T-helper 9 cell (primary cell): ENCODE measurements at places on chromosomes 7 and 10.

GRCh38 chr10:116769368-116769767 is 27.0 kb upstream of the HSPA12A start:
- no peak for DNase-seq

GRCh38 chr7:64640504-64640903 is 25.4 kb upstream of the ZNF107 start:
- no peak for DNase-seq

- DNase-seq, result no peak
These were observed 297.4 kb upstream of the GLI3 start for GRCh38 chr7:42534441-42534840.

DNA sequence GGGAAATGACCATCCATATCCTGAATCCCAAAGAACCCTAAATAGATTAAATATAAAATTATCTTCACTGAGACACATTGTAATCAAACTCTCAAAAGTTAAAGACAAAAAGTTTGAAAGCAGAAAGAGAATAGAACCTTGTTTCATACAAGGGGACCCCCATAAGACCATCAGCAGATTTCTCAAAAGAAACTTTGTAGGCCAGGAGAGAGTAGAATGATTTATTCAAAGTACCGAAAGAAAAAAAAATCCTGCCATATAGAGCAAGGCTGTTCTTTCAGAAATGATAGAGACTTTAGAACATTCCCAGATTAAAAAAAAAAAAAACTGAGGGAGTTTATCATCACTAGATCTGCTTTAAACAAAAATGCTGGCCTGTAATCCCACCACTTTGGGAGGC is 34.8 kb upstream of the KLF14 start:
- no peak for DNase-seq

DNA sequence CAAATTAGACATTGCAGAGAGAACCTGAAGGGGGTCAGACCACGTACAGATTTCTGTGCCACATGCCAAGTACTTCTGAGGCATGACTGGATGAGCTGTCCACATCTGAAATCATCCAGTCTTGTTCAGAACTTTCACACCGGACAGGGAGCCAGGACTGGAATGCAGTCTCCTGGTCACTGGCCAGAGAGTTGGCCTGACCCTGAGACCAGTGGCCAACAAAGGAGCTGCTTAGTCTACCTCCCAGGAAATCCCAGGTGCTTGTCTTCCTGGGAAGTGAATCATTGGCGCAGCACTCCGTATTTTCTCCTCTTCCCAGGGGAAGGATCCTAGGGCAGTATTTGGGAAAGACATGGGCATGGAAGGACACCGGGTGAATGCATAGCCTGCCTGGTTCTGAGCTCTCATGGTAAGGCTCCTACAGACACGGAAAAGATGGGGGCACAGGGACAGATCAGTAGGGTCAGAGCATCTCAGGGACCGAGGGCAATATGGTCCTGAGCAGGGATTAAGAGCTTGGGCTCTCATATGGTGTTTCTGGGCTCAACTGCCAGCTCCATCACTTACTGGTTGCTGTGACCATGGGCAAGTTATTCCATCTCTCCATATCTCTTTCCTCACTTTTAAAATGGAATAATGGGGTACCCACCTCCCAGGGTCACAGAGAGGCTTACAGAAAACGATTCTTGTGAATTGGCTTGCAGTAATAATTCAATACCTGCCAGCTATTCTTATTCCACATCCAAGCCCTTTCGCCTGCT is 1.3 kb upstream of the SCD start:
- no peak for DNase-seq

DNA sequence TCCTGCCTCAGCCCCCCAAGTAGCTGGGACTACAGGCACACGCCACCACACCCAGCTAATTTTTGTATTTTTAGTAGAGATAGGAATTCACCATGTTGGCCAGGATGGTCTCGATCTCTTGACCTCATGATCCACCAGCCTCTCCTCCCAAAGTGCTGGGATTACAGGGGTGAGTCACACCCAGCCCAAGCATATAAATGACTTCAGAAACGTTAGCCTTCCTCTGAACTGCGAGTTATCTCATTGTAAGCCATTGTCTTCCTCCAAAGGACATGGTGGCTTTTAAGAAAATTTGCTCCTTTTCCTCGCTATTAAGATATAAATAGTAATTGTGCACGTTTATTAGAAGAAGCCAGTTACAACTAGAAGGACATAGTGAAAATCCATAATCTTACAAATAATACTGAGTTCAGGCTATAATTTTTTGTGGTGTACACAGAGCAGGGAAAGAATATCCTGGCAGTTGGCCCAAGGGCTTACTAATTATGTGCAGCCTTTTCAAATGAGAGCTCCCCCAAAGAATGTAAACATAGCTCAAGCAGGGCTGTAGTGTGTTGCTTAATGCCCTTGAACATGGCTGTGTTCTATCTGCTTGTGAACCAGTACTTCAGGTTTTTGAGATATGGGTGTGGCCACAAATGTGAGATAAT is 495.8 kb downstream of the PARD3 start:
- no peak for DNase-seq

DNA sequence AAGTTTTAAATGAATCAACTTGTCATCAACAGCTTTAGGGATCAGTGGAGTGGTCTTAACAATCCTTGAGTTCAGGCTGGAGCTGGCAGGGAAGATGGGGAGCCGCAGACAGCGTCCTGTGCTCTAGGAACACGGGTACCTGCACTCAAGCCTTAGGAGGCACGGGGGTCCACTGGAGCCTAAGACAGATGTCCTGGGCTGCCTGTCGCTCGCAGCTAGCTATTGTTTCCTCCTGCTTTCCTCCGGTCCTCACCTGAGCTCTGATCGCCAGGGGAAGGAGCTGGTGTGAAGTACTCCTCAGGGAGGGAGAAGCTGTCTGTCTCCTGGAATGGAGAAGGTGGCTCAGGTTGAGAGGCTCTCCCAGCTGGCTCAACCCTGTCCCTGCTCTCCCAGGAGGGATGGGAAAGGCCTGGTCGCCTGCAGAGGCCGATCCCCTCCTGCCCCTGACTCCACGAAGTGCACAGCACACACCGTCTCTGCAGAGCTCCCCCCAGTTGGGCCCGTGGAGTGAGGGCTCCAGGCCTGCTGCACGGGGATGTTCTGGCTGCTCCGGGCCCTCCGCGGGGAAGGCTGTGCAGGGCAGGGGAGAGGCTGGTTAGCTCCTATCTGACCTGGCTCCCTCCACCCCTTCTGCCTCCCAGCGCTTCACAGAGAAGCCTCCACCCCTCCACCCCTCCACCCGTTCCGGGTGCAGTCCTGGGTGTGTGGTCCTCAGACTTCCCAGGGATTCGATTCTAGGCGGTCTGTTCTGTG is 14.5 kb upstream of the PYROXD2 start:
- no peak for DNase-seq

DNA sequence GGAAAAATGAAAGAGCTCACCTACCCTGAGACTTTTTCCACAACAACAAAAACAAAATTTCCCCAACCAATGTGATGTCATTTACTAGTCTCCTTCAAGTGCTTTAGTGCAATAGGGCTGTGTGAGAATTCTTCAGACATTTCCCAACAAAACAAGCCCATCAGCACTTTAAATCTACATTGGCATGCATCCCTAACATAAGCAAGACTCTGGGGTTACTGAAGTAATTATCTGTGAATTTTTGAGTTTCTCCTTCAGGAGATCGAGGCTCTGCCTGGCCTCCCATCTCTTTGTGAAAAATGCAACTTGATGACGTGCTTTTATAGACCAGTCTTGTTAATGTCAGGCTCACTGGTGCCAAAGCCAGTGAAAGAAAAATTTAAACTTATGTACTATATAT is 255.6 kb downstream of the GFRA1 start:
- no peak for DNase-seq

- DNase-seq, result no peak
These were observed 1000.9 kb downstream of the LRMDA start for GRCh38 chr10:76432016-76433012.

GRCh38 chr7:30713392-30713791 is 31.1 kb upstream of the CRHR2 start:
- DNase-seq, result no peak

- no peak for DNase-seq
These were observed 8.1 kb downstream of the ADAP1 start for GRCh38 chr7:946256-946996.

DNA sequence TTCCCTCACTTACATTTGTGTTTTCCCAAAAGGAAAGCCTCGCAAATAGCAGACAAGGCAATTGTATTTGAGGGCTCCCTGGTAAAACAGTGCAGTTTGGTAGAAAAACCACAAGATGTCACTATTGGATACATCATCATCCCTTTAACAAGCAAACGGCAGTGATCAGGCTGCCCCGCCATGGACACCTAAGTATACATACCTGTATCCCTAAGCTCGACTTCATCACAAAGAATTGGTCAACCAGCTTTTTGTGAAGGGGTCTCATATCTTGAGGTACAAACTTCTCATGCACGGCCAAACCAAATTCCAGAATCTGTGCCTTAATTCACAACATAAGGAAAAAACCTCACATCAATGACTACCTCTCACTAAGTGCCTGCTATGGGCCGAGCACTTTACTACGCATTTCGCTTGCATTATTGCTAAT is 179.5 kb upstream of the IMMP2L start:
- DNase-seq, result peak; percentile 8

DNA sequence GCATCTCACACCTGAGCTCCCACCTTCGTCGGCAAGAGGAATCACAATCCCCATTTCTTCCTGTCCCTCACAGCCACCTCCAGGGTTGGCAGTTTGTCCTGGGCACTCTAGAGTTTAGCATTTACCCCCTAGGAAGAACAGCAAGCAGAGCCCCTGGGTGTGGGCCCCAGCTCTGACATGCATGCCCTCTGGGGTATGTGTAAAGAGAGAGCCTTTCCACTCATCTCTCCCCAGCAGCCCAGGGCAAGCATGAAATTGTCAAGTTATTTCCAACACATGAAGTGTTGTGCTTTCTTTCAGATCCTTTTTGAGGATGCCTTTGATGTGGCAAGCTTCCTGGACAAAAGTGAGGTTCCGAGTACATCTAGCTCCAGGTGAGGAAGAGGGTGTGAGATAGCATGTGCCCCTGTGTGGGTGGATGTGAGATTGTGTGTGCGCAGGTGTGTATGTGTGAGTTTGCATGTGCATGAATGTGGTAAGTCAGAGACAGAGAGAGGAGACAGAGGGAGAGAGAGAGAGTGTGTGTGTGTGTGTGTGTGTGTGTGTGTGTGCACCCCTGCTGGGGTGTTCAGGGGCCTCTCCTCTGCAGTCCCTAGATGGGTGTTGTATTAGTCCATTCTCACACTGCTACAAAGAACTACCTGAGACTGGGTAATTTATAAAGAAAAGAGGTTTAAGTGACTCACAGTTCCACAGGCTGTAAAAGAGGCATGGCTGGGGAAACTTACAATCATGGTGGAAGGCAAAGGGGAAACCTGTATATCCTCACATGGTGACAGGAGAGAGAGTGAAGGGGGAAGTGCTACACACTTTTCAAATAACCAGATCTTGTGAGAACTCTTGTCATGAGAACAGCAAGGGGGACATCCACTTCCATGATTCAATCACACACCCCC is 18.1 kb downstream of the STRA8 start:
- DNase-seq, result no peak

DNA sequence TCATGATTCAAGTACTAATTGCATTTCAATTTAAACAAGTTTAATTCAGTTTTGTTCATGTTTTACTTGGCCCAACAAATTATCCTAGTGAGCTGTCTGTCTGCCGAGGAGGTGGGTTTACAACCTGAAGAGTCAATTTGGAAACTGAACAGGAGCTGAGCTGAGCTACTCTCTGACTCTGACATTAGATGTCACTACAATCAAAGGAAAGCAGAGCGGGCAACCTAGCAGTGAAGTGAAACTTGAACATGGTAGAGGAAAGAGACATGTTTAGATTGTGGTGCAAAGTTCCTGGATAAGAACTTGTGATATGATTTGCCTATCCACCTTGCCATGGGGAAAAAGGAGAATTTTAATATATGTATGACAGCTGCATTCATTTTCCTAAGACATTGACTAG is 9.6 kb upstream of the AGR3 start:
- DNase-seq, result no peak

- DNase-seq, result peak; percentile 6
These were observed 740 bp downstream of the HTR7 start for GRCh38 chr10:90856964-90857634.

DNA sequence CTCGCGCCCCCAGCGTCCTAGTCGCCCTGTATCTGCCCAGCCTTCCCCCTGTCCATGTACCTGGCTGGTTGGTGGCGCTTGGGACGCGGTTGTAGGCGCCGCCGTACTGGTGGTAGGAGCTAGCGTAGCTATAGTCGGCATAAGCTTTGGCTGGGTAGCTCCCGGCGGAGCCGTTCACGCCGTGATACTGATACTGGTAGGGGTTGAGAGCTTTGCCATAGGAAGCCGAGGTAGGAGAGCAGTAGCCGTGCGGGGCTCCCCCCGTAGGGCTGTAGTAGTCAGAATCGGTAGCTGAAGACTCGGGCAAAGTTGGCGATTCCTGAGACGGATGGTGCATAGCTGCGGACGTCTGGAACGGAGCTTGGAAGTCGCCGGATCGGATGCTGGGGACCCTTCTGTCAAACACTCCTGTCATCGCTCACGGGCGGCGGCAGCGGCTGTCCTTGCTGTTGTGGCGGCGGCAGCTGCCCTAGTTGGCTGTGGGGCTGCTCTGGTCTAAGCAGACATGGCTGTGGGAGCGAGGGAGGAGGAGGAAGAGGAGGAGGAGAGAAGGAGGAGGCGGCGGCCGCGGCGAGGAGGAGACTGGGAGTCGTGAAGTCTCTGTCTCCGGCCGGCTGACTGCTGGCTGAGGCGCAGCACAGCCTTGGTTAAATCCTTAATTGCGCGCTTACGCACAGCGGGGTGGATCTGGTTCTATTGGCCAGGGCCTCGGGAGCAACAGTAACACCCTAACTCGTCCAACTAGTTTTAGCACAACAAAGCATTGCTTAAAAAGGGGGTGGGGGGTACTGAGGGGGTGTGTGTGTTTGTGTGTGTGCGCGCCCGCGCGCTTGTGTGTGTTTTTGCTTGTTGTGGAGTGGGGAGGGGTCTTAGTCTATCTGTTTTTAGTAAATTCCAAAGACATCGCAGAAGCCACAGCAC is at the start of gene DLX5:
DLX5 (minus strand) TSS at position 623 of the 921 bp plus-strand sequence; CDS start at position 415, 208 bp downstream.
- DNase-seq, result no peak

- DNase-seq, result no peak
These were observed 162.3 kb upstream of the KLF14 start for GRCh38 chr7:130896051-130896881.

DNA sequence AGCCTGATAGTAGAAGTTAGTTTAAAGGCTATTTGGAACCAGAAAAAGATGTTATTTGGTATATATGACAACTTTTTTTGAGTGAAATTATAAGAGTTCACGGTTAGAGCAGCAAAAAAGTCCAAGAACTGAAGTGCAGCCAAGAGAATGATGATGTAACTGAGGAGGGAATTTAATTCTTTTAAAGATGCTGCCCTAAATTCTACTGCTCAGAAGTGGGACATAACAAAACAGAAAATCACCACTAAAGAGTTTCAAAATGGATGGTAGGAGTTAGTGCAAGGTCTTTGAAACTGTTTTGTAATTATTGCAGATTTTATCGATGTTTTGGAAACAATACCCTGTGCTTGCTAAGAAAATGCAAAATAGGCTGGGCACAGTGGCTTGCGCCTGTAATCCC is 6.5 kb downstream of the SAMD8 start:
- DNase-seq, result no peak

- no peak for DNase-seq
These were observed 268.7 kb downstream of the WDR37 start for GRCh38 chr10:1324903-1325302.
